Ureter (tissue), 1 donor: ENCODE measurements at places on chromosomes 1 and 21. TPM values are rescaled to one million over a fixed set of nuclear protein-coding genes. Genes with fewer than 3 reads are reported as not detected.

DNA sequence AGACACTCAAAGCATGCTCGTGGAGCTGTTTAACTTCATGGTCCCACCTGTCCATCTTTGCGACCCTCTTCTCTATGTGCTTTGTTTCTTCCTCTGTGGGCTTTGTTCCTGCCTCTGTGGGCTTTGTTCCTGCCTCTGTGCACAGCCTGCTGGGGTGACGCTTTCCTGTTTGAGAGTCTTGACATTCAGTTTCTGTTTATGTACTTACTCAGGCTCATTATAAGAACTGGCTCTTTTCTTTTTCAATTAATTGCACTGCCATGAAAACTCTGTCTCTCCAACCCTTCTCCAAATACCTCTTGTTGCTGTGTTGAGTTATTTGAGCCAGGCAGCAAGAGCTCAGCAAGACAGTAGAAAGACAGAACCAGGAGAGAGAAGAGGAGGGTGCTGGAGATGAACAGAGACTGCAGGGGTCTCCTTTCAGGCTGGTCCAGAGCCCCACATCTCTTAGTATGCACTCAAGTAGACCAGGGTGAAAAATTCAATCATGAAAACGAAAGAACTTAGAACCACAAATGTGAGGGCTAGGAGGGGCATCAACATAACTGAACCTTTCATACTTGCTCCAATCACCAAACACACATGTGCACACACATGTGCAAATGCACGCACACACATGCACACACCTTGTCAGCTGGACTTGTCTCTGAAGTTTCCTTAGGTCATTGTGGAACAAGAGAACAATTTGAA, 88.3 kb upstream of the SGIP1 start:
- no peak for DNase-seq

- peak; percentile 27 for DNase-seq
These were observed 11.4 kb upstream of the TBX15 start for GRCh38 chr1:118999348-119000071.

Gene TIE1
- 21.4 TPM for total RNA-seq

DNA sequence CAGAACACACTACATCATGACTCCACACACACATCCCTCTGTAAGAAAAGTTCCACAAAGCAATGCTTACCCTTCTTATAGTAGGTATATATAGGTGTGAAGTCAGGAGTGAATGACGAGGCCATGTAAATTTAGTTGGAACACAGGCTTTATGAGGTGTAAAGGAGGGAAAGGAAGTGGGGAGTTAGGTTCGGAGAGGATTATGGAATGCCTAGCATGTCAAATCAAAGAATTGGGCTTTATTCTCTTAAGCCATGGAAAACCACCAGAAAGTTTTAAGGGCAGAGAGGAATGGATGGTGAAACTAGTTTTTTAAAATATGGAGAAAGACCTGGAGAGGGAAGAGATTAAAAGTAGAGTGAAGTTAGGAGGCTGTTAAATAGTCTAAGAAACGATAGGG, 26.3 kb downstream of the TFAP2E start:
- no peak for DNase-seq

Gene PGLYRP3
- total RNA-seq, result not detected

- DNase-seq, result no peak
These were observed 173.5 kb upstream of the ETV3 start for GRCh38 chr1:157311730-157312081.

Gene GIPC2
- total RNA-seq, result 3.1 TPM

DNA sequence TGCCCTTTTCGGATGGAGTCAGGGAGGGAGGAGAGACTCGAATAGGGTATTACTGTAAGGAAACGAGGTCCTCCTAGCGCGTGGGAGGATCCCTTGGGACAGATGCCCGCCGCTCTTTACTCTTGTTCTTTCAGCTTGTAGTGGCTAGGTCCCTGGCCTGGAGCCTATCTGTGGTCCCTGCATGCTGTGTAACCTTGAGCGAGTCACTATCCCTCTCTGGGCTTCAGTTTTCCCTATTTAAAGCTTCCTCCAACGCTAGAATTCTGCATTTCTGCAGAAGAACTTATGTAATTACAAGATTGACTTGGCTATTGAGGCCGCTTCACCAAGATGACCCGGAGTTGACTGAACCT, 744 bp downstream of the MIER1 start:
- no peak for DNase-seq

Gene KCNA3
- total RNA-seq, result 3.6 TPM
